Skeletal muscle tissue (tissue), 5 donors: ENCODE measurements at places on chromosomes 12 and 14. TPM values are rescaled to one million over a fixed set of nuclear protein-coding genes. Genes with fewer than 3 reads are reported as not detected.

PAPOLA gene
- total RNA-seq = 117 TPM

PLA2G1B gene
- not detected for total RNA-seq

PZP gene
- 1.0 TPM for total RNA-seq

ASCL1 gene
- total RNA-seq = not detected

LAG3 gene
- not detected for total RNA-seq

A2M gene
- 244 TPM for total RNA-seq

PYGL gene
- total RNA-seq = 32.9 TPM

SLC2A13 gene
- total RNA-seq = 8.4 TPM

KLRC3 gene
- total RNA-seq = not detected
